ENCODE measurements at places on chromosomes 4 and X.
A peak's percentile ranks its signal among the peaks of the same experiment; 100 is the strongest.

GRCh38 chr4:119657111-119657611, 28.6 kb upstream of the PDE5A start:
- DNase-seq: no peak

DNA sequence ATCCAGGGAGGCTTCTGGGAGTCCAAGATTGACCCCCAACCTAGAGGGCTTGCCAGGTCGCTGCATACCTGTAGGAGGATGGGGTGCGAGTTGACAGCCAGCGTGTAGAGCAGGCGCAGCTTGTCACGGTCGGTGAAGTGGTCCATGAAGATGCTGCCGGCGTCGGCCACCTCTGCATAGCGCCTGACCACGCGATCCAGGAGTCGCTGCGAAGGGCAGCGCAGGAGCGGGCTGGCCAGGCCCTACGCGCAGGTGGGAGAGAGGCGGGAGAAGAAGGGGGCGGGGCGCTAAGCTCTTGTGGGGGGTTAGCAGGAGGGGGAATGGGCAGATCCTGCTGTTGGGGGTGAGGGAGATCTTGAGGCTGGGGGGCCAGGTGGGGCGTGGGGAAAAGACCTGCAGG, 43.0 kb downstream of the DIPK2B start:
- no peak for DNase-seq

- no peak for DNase-seq
These were observed 504.4 kb upstream of the FAT1 start for GRCh38 chr4:187227907-187228704.

GRCh38 chr4:174286870-174287269, 3.2 kb downstream of the CEP44 start:
- DNase-seq: no peak

DNA sequence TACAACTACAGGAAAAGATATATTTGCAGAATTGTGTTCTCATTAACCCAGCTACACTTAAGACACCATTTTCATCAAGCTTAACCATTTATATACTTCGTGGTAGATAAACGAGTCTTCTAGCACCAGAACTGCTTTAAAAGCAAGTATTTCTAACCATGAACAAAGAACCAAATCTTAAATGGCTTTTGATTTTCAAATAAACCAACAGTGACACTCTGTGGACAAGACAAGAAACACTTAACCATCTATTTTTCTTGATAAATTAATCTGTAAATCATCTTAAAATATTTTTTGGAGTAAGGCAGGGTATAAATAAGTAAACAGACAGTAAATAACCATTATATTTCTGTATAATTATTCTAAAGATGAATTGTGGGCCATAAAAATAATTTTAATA, 10.2 kb downstream of the BEND2 start:
- DNase-seq: no peak

- no peak for DNase-seq
These were observed 259.6 kb upstream of the GPC4 start for GRCh38 chrX:133674726-133675470.

DNA sequence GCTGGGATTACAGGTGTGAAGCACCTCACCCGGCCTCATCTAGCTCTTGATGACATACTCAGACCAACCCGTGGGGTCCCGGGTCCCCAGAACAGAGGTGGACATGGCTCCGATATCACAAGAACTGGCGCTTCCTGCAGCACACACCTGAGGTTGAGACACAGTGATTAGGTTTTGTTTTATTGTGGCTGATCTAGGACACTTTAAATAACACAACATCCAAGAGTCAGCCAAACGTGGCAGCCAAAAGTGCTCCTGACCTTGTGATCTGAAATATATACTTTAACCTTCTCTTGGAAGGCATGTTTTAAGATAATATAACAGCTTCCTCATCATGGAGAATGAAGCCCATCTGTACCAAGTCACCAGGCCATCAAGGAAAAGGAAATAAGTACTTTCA, 198.9 kb downstream of the DHRSX start:
- DNase-seq: no peak

- no peak for DNase-seq
These were observed 4.1 kb upstream of the EPGN start for GRCh38 chr4:74304095-74304625.

DNA sequence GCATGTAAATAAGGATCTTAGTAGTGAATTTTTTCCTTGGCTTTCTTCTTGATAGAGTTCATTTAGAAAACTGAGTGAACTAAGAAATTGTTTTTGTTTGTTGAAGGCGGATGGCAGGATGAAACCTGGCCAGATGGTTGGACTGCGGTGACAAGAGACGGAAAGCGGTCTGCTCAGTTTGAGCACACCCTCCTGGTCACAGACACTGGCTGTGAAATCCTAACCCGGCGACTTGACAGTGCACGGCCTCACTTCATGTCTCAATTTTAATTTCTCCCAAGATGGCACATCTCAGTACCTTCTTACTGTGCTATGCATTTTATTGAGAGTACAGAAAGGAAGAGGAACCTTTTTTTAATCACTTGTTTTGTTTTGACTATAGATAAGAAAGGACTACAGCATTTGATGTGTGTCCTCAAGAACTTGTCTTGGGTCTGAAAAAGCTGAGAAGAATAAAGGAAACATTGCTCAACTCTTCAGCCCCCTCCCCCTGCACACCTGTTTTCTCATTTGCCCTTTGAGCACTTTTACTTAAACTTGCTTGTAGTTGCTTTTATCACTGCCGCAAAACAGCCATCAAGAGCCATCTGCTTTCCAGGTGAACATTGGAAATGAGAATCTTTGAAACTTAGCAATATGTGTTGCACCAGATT, 27.4 kb downstream of the ADH5 start:
- DNase-seq: no peak

GRCh38 chr4:73762409-73762808, 22.0 kb downstream of the CXCL8 start:
- no peak for DNase-seq

DNA sequence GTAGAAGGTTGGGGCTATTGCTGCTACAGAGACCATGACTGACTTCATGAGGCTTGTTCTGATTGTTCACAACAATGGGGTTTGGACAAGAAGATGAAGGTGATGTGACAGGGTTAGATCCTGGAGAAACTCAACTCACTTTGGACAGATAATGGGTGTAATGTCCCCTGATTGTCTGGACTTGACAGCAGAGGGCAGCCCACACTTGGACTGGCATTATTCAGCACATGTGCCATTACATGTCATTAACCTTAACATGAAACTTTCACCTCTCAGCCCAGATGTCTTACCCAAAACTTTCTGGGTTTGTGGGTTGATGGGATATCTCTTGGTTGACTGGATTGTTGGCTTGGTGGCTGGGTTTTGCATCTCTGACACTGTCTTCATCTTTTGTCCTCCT, 101.5 kb downstream of the MXRA5 start:
- DNase-seq: no peak

DNA sequence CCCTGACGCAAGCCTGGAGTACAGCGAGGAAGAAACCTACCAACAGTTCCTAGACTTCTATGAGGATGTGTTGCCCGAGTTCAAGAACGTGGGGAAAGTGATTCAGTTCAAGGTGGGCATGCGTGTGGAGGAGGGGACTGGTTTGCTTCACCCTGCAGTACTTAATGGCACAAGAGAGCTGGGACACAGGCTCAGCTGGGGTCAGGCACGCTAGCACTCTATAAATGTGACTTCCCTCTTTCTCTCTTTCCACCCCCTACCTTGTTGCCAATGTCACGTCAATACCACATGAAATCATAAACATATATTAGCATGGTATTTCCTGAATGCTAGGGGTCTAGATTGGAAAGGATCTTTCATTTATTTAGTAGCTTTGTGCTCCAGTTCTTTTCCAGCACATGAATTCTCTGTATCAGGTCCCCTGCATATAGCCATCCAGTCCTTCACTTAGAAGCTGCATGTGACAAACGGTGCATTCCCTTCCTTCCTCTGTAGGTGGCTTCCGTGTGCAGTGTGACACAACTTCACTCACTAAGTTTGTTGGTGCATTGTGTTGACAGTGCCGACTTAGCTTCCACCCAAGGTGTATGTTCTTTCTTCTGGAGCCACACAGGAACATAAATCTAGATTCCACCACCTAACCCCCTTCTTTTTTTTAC, 25.6 kb downstream of the ZRSR2 start:
- no peak for DNase-seq

DNA sequence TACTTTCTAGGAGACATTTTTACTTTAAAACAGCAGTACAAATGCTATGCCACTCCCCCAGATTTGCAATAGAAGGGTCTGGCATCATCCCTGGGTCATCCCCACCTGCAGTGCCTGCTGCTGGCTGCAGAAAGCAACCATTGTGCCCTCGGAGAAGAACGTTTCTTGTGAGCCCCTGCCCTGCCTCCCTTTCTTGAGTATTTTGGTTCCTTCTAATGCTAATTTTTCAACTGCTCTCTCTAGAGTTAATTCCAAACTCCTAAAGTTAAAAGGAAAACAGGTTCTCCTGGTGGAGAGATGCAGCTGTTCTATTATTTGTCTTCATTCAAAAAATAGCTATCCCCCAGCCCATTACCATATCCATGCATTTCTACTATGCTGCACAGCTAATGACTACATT, 107.1 kb downstream of the IDS start:
- DNase-seq: no peak

- no peak for DNase-seq
These were observed 133.8 kb downstream of the ZC4H2 start for GRCh38 chrX:64842492-64842891.

- DNase-seq: no peak
These were observed 812 bp downstream of the FAT1 start for GRCh38 chr4:186722796-186723291.

DNA sequence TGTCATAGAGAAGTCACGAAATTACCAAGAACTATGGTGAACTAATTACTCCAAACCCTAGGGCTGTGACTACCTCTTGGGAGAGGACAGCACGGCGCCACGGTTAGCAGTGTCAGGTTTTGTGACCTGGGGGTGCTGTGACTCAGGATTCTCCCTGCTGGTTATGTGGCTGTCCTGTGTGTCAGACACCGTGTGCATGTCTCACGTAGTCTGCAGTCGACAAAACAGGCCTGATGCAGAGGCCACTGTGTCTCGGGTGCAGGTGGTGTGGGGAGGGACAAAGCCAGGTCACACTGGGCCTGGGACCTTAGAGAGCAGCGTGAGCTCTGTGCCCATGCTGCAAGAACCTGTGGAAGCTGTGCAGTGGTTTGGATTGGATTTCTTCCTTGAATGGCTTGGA, 34.1 kb downstream of the TNIP2 start:
- no peak for DNase-seq

DNA sequence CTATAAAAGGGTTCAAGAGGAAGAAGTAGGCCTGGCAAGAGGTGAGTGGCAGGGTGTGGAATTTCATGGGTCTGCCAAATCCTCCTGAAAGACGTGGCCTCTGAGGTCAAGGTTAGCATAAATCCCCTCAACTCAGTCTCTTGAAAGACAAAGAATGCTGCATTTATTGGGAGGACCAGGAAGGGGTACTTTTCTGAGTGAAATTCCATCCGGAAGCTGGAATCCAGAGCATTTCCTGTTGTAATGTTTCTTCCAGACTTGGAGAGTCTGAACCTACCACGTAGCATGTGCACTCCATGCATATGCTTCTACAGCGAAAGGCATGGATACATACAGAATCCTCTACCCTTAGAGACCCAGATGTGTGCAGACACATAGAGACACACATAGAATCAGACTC, 13.4 kb upstream of the FGD1 start:
- DNase-seq: no peak

GRCh38 chr4:101230801-101231426, 116.4 kb downstream of the PPP3CA start:
- DNase-seq: no peak

- no peak for DNase-seq
These were observed at the start of gene BEX5 for GRCh38 chrX:102155806-102156179. Gene BEX5, minus strand, starts transcription at chrX:102155977. Its CDS starts 1,712 bp downstream, at chrX:102154265.

DNA sequence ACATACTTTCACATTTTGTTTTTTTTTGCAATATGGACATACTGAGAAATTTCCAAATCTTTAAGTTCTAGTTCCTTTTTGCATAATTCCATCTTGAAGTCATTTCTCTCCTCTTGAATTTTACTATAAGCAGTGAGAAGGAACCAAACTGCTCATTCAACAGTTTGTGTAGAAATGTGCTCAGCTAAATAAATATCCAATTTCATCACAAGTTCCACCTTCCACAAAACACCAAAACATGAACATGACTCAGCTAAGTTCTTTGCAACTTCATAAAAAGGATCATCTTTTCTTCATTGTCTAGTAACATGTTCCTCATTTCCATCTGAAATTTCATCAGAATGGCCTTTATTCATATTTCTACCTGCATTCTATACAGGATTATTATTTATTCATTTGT, 77.3 kb upstream of the FGF13 start:
- DNase-seq: no peak

- peak; percentile 89 for DNase-seq
These were observed 45.8 kb upstream of the IL21 start for GRCh38 chr4:122666527-122667245.

- no peak for DNase-seq
These were observed 106.1 kb upstream of the TLL1 start for GRCh38 chr4:165766976-165767375.

GRCh38 chr4:16083241-16084191, at the start of gene PROM1:
Gene PROM1, minus strand, starts transcription at chr4:16084023. Its CDS starts 8,117 bp downstream, at chr4:16075906.
- DNase-seq: no peak

GRCh38 chr4:2624782-2625530, 88.5 kb downstream of the FAM193A start:
- no peak for DNase-seq

- no peak for DNase-seq
These were observed 2305.1 kb downstream of the PCDH7 start for GRCh38 chr4:33025236-33025635.

DNA sequence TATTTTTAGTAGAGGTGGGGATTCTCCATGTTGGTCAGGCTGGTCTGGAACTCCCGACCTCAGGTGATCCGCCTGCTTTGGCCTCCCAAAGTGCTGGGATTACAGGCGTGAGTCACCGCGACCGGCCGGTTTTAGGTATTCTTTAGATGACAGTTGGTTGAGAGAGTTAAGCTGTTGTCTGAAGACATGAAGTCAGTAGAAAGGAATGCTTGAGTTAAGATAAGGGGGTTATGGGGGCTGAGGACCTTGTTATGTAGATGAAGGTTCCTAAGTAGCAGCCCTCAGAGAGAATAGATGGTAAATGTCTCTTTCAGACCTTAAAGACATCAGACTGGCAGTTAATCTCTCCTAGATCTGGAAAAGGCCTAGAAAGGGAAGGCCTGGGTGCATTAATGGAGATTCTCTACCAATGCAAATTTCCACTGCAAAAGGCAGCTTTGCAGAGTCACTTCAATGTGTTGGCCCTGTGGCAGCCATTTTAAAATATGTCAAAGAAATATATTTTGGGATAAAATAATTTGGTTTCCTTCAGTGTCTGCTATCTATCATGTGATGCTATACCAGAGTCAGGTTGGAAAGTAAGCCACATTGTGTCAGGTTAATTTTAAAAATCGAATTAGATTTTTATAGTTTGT, 6.4 kb upstream of the ZNF674 start:
- no peak for DNase-seq

- no peak for DNase-seq
These were observed at the start of gene MAP7D3 for GRCh38 chrX:136251041-136251991. Gene MAP7D3, minus strand, starts transcription at chrX:136251400. Its CDS starts 42 bp downstream, at chrX:136251358.

Measured in AG04449 (cell line).